ENCODE measurements at places on chromosomes 6 and 20. TPM values are rescaled to one million over a fixed set of nuclear protein-coding genes. Genes with fewer than 3 reads are reported as not detected.
A peak's percentile ranks its signal among the peaks of the same experiment; 100 is the strongest.

TENT5A gene
- total RNA-seq: 11.7 TPM

GRCh38 chr6:46972531-46972930, 50.8 kb upstream of the ADGRF5 start:
- no peaks in the 10 kb centered on the region for H3K4me1 ChIP-seq
- H3K4me3 ChIP-seq: no peak overlapping the region

DNA sequence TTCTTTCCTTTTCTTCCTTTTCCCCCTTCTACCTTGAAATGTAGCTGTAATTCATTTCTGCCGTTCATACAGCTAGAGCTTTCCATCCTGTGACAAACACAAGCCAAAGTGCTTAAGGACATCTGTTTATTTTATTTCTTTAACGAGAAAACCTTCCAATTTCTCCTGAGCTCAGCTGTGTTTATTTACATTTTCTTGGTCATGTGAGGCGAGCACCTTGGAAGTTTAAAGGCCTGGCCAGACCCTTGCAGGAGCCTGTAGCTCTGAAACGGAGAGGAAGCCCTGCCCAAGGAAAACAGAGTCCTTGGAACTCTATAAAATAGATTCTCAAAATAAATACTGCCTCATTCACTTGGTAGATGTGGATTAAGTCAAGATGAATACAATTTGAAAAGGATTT, 223.1 kb downstream of the EYA2 start:
- no peak for DNase-seq
- no peaks in the 10 kb centered on the region for H3K27me3 ChIP-seq
- peaks cover 25% of the 10 kb centered on the region for H3K4me1 ChIP-seq

- H3K4me3 ChIP-seq: no peak overlapping the region
- no peaks in the 10 kb centered on the region for H3K36me3 ChIP-seq
- no peaks in the 10 kb centered on the region for H3K4me1 ChIP-seq
- no peak for DNase-seq
- no peaks in the 10 kb centered on the region for H3K27me3 ChIP-seq
Observed at GRCh38 chr6:132685009-132685408, 26.0 kb upstream of the TAAR1 start.

DNA sequence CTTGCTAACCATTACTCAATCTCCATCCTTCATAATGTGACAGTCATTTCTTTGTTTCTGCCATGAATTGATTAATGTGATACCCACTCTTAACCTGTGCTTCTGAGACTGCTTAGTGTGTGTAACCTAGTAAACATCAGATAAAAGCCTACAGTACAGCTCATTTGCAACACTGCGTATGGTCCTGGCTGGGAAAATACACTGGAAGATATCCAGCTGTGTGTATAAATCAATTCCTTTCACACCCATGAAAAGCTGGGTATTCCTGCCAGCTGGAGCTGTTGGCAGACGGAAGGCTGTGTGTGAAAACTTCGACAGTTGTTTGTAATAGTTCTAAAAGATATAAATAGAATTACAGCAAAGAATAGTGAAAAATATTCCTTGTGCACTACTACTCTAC, 509.2 kb downstream of the FRK start:
- no peaks in the 10 kb centered on the region for H3K36me3 ChIP-seq
- no peak overlapping the region for H3K4me3 ChIP-seq
- peaks cover 10% of the 10 kb centered on the region for H3K4me1 ChIP-seq
- H3K27me3 ChIP-seq: no peaks in the 10 kb centered on the region
- no peak overlapping the region for H3K27ac ChIP-seq

DNA sequence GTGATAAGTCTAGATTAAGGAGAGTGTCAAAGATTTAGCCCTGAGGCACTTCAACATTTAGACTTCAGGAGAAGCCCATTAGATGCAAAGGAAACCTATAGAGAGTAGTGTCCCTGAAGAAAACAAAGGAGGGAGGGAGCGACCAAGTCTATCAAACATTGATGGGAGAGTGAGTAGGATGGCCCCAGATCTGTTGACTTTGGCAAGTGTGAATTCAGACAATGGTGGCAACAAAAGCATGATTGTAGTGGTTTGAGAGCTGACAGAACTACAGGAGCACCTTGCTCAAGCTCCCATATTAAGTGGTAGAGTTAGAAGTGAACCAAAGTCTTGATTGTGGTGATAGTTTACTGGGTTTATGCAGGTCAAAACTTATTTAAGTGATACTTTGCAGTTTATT, 979 bp upstream of the ABCF1 start:
- H3K27ac ChIP-seq: no peak overlapping the region
- peaks cover 15% of the 10 kb centered on the region for H3K27me3 ChIP-seq
- DNase-seq: peak; percentile 11
- peaks cover 9% of the 10 kb centered on the region for H3K4me1 ChIP-seq

- no peak for DNase-seq
- no peaks in the 10 kb centered on the region for H3K4me1 ChIP-seq
- no peak overlapping the region for H3K4me3 ChIP-seq
- no peaks in the 10 kb centered on the region for H3K27me3 ChIP-seq
- H3K36me3 ChIP-seq: no peaks in the 10 kb centered on the region
- no peak overlapping the region for H3K27ac ChIP-seq
Observed at GRCh38 chr6:97049253-97050011, 124.9 kb downstream of the KLHL32 start.

DNA sequence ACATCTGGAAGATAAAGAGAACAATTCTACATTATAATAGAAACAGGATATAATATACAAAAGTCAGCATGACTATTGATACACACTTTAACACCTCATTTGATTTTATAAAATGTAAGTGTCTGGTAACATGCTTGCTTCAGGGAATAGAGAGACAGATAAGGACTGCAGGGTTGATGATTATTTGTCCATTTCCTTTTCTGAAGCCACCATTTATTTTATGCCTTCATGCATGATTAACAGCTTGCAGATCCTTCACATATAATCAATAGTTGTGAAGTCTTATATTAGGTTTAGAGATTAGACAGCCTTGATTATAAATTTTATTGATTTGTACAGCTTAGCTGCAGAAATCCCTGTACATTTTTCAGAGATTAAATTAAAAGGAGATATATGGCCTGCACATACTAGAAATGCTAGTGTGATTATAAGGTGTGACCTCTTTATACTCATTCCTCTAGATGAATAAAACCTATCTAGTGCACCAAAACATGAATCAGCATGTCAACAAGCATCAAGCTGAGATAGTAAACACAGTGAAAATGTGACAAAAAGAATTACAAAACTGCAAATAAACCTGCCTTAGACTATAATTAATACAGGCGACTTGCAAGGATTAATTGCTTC, 198.8 kb upstream of the THEMIS start:
- no peak for DNase-seq
- H3K36me3 ChIP-seq: no peaks in the 10 kb centered on the region
- H3K4me1 ChIP-seq: no peaks in the 10 kb centered on the region
- no peaks in the 10 kb centered on the region for H3K27me3 ChIP-seq
- no peak overlapping the region for H3K27ac ChIP-seq

GRCh38 chr6:12844284-12845223, 128.0 kb downstream of the PHACTR1 start:
- no peak overlapping the region for H3K4me3 ChIP-seq
- no peak overlapping the region for H3K27ac ChIP-seq
- peaks cover 25% of the 10 kb centered on the region for H3K4me1 ChIP-seq
- H3K27me3 ChIP-seq: no peaks in the 10 kb centered on the region
- H3K36me3 ChIP-seq: no peaks in the 10 kb centered on the region

- H3K27ac ChIP-seq: no peak overlapping the region
- DNase-seq: peak; percentile 90
- no peak overlapping the region for H3K4me3 ChIP-seq
- no peaks in the 10 kb centered on the region for H3K27me3 ChIP-seq
Observed at GRCh38 chr6:103122766-103123601, 1729.5 kb downstream of the GRIK2 start.

DNA sequence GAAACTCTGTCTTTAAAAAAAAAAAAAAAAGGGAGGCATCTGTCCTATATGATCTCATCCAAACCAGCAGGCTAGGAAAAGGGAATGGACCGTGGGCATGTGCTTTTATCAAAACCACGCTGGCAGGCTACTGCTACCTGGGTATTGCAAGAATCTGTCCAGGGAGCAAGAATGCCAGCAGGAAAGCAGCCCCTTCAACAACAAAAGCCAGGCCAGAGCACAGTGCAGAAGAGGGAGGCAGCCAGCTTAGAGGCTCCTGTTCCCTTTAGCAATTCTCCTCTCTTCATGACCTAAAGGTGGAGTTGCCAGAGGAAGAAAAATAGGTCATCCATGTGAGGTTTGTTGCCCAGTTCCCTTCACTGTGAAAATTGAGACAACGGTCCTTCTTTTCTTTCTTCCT, 18.2 kb downstream of the TBC1D20 start:
- no peak overlapping the region for H3K4me3 ChIP-seq
- H3K27me3 ChIP-seq: no peaks in the 10 kb centered on the region
- peak overlapping the region; percentile 31 for H3K27ac ChIP-seq
- H3K4me1 ChIP-seq: no peaks in the 10 kb centered on the region
- no peak for DNase-seq
- H3K36me3 ChIP-seq: no peaks in the 10 kb centered on the region

DNA sequence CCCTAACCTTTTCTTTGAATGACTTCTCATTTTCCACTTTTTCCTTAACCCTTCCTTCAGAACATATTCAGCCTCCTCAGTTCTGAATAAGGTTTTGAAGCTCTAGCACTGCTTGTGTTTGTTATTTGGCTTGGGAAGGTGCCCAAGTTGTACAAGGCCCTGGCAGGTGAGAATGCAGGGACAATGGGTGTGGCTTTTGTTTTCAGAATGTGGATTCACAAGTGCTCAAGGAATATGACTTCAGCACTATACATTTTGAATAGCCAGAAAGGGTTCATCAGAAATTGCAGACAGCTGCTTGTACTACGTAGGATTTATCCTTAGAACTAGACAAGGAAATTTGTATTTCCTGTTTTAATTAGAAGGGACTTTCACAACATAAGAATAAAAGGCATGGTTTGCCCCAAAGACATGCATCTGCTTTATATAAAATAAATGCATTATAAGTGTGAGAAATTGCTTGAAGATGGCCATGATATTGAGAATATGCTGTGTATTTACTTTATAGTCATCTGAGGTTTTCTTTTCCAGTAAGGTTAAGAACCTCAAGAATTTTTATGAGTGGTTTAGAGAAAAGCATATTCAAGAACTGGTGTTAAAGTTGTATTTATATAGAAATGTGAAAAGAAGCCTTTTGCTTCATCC, 29.3 kb upstream of the PRDM1 start:
- H3K4me3 ChIP-seq: no peak overlapping the region
- peaks cover 41% of the 10 kb centered on the region for H3K4me1 ChIP-seq
- no peak overlapping the region for H3K27ac ChIP-seq
- no peak for DNase-seq

- H3K27ac ChIP-seq: no peak overlapping the region
- H3K4me1 ChIP-seq: no peaks in the 10 kb centered on the region
- H3K27me3 ChIP-seq: peaks cover 100% of the 10 kb centered on the region
- peak; percentile 62 for DNase-seq
- peak overlapping the region; percentile 34 for H3K4me3 ChIP-seq
- H3K36me3 ChIP-seq: no peaks in the 10 kb centered on the region
Observed at GRCh38 chr6:149990661-149991471, 27.1 kb downstream of the ULBP1 start.

DNA sequence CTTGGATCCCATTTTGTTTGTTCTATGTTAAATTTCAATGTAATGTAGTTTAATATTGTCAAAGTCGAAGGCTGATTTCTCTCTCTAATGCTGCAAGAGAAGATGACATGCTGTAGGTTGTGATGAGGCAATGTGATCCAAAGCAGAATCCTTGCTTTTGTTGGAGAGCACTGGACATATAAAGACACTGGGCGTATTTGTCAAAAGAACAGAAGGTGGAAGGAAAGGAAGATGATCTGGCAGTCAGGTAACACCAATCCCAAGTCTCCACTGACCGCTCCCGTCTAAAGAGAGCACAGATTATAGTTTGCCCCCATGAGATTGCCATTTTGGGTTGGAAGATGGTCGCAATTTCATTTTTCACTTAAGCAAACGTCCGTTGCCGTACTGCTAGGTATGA, 935 bp upstream of the RFX6 start:
- H3K4me3 ChIP-seq: peak overlapping the region; percentile 62
- H3K36me3 ChIP-seq: no peaks in the 10 kb centered on the region
- H3K27me3 ChIP-seq: peaks cover 81% of the 10 kb centered on the region
- no peak for DNase-seq
- no peak overlapping the region for H3K27ac ChIP-seq

- no peaks in the 10 kb centered on the region for H3K27me3 ChIP-seq
- DNase-seq: no peak
Observed at GRCh38 chr6:113526995-113527394, 330.1 kb upstream of the MARCKS start.

LBP gene
- total RNA-seq: not detected

GRCh38 chr6:36333171-36333895, 3.4 kb downstream of the BNIP5 start:
- no peaks in the 10 kb centered on the region for H3K36me3 ChIP-seq
- no peak for DNase-seq
- H3K4me3 ChIP-seq: no peak overlapping the region
- H3K27me3 ChIP-seq: no peaks in the 10 kb centered on the region
- H3K4me1 ChIP-seq: peaks cover 13% of the 10 kb centered on the region
- H3K27ac ChIP-seq: no peak overlapping the region

DHX16 gene
- 17.6 TPM for total RNA-seq

TGM3 gene
- 0.31 TPM for total RNA-seq

DNA sequence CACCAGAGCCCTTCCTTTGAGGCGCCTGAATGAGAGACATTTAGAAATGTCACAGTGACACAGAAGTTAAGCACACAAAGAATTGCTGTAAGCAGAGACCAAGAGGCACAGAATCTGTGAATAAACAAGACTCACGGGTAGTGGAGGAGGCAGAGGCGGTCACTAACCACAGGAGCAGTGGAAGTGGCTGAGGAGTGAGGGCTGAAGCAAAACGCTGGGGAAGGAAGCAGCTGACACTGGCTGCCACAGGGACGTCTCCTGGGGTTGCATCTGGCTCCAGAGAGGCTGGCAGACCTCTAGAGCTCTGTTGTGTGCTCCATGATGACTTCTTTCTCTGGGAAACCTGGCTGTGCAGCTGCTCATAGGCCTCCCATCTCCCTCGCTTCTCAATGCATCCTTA, 65.0 kb upstream of the SLC2A12 start:
- peak; percentile 4 for DNase-seq
- H3K27ac ChIP-seq: no peak overlapping the region
- no peak overlapping the region for H3K4me3 ChIP-seq
- peaks cover 10% of the 10 kb centered on the region for H3K4me1 ChIP-seq
- H3K36me3 ChIP-seq: no peaks in the 10 kb centered on the region

NKX2-2 gene
- not detected for total RNA-seq

GRCh38 chr6:40584741-40585140, 2.4 kb downstream of the LRFN2 start:
- peaks cover 24% of the 10 kb centered on the region for H3K4me1 ChIP-seq
- H3K36me3 ChIP-seq: no peaks in the 10 kb centered on the region
- H3K27me3 ChIP-seq: peaks cover 45% of the 10 kb centered on the region
- H3K27ac ChIP-seq: no peak overlapping the region
- no peak for DNase-seq
- H3K4me3 ChIP-seq: no peak overlapping the region

- H3K27me3 ChIP-seq: no peaks in the 10 kb centered on the region
- no peak overlapping the region for H3K27ac ChIP-seq
- no peaks in the 10 kb centered on the region for H3K4me1 ChIP-seq
- H3K4me3 ChIP-seq: no peak overlapping the region
Observed at GRCh38 chr6:70998148-70998547, 41.3 kb upstream of the B3GAT2 start.
